ENCODE measurements at places on chromosomes 3 and 15.
A peak's percentile ranks its signal among the peaks of the same experiment; 100 is the strongest.

DNA sequence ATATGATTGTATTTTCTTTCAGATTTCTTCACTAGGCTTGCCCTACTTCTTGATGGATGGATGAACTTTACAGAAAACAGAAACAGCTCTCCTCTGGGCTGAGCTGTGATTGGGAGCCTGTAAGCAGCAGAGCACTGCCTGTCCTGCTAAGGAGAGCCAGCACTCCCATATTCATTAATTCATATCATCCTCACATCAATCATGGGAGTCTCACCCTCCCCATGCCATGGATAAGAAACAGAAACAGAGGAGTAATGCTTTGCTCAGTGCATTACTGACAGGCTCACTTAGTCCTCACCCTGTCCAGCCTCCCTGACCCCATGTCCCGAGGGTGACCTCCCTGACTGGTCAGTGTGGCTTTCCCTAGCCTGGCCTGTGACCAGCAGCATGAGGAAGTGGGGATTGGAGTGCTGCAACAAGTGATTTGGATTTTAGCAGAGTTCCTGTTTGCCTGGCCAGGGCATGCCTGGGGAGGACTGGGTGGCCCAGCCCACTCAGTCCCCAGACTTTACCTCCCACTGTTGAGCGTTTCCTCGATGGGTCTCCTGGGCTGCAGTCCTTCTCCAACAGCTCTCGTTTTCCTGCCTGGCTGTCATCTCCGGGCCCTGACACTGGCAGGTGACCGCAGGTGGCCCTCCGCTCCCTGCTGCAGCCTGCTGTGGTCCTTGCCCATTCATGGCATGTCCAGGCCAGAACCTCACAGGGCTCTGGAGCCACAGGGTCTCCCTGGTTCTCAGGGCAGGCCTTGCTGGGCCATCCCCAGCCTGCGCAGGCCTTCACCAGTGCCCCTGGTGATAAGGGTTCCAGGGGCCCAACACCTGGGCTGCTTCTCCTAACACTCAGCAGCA, 1.3 kb upstream of the TMIE start:
- no peak for DNase-seq

DNA sequence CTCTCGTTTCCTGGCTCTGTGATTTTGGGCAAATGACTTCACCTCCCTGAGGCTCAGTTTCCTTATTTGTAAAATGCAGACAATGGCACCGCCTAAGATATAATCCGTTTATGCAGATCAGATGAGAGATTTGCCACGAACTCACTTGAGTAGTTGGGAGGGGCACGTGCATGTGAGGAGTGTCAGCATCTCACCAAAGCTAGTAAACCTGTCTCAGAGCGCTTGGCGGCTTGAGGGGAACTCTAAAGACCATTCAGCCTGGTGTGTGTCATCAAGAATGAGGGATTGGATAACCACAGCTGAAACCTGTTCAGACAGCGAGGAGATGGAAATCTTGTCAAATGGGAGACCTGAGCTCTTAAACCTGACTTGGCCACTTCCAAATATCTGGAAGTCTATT, 48.7 kb downstream of the BDH1 start:
- DNase-seq, result no peak

DNA sequence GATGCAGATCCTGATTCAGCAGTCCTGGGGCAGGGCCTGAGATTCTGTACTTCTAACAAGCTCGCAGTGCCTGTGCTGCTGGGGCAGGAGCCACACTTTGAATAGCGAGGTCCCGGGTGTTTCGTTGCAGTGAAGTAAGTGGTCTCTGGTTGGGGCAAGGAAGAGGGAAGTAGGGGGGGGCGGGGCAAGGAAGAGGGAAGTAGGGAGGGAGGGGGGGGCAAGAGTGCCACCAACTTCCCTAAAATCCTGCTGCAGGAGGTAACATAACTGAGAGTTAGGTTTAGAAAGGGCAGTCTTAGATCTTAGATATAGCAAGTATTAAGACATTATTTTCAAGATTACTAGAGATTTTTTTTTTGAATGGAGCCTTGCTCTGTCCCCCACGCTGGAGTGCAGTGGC, 35.5 kb downstream of the CRTAP start:
- no peak for DNase-seq

- DNase-seq, result no peak
Measured at GRCh38 chr3:77541203-77541922, 501.5 kb downstream of the ROBO2 start.

DNA sequence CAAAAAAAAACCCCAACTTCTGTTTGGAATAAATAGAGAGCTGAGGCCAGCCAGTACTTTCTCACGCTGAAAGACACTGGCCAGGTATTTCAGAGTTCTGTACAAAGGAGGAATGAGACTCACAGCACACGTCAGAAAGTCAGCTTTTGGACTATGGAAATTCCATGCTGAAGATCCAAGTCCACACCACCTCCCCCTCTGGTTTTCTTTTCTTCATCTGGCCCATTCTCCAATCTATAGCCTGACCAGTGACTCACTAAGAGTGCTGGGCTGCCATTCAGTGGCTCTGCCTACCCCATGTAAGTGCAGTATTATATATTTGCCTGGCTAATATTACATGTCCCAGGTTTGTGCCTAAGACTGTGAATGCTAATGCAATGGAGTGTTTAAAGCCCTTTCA, 13.9 kb downstream of the BOC start:
- DNase-seq, result no peak

- DNase-seq, result no peak
Measured at GRCh38 chr15:76150513-76150912, 90.7 kb downstream of the TMEM266 start.

DNA sequence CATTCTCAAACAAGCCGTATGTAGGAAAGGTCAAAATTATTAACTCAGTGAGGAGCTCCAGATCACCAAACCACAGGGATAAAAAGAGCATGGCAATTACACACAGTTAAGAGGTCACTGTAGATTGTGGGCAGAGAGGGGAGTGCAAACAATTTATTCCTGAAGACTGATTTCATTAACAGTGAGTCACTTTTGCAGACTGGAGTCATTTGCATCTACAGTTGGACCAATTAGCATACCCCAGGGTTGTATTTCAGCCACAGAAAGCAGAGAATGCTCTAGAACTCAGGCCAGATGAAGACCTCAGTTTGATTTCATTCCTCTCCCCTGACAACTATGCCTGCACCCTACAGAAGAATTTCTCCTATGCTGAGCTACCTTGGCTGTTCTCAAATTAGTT, 40.1 kb downstream of the SETMAR start:
- DNase-seq, result no peak

DNA sequence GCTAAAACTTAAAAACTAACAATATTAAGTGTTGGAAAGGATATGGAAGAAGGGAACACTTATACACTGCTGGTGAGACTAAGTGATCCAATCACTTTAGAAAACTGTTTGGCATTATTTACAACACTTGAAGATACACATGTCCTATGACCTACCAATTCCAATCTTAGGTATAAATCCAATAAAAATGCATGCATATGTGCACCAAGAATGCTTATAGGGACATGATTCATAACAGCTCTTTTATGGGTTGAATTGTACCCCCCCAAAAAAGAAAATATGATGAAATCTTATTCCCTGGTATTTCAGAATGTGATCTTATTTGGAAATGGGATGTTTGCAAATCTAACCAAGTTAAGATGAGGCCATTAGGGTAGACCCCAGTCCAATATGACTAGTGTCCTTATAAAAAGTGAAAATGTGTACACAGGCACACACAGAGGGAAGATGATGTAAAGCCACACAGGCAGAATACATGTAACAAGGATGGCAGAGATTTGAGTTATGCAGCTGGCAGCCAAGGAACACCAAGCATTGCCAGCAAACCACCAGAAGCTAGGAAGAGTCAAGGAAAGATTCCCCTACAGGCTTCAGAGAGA, 15.3 kb downstream of the CCR8 start:
- DNase-seq, result no peak

DNA sequence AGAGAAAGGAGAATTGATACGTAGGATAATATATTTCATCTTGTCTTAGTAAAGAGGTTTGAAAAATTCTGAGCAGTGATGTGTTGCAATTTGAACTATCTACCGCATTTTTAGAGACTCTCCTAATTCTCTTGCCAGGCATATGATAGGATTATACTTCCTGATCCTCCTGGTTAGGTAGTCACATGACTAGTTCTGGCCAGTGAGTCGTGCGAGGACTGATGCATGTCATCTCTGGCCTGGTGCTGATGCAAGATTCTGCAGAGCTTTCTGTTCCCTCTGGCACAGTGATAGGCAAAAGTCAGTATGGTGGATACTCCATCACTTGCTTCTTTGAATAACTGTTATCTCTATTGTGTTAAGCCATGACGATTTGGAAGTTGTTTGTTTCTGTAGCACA, 277.6 kb upstream of the NAALADL2 start:
- no peak for DNase-seq

GRCh38 chr3:129942296-129942695, 32.2 kb upstream of the TRH start:
- peak; percentile 24 for DNase-seq

GRCh38 chr15:61983081-61983480, 77.2 kb downstream of the VPS13C start:
- no peak for DNase-seq
